Ascending aorta (tissue), 2 donors: ENCODE measurements at places on chromosomes 5 and 9.

DNA sequence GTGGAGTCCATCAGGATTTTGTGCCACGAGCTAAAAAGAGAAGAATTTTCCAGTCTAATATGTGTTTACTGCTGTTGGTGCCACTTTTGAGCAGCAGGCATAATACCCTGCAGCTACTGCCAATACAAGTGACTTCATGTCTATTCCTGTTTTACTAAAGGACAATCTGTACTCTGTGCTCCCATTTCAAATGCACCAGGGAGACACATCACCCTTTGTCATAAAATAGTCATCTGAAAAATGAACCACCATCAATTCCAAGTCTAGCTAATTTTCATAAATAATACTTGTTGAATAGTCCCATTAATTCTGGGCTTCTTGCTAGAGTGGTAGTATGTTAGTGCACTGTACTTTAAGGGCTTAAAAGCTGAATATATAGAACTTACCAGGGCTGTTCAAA lies 8.9 kb upstream of the PKD2L2 start:
- DNase-seq = peak; percentile 66

- no peak for DNase-seq
These were observed 21.7 kb downstream of the SLC6A18 start for GRCh38 chr5:1246711-1247431.

- DNase-seq = no peak
These were observed 720.7 kb upstream of the FAM174A start for GRCh38 chr5:99814321-99815063.

- DNase-seq = no peak
These were observed 272.2 kb downstream of the BNC2 start for GRCh38 chr9:16598316-16598715.

DNA sequence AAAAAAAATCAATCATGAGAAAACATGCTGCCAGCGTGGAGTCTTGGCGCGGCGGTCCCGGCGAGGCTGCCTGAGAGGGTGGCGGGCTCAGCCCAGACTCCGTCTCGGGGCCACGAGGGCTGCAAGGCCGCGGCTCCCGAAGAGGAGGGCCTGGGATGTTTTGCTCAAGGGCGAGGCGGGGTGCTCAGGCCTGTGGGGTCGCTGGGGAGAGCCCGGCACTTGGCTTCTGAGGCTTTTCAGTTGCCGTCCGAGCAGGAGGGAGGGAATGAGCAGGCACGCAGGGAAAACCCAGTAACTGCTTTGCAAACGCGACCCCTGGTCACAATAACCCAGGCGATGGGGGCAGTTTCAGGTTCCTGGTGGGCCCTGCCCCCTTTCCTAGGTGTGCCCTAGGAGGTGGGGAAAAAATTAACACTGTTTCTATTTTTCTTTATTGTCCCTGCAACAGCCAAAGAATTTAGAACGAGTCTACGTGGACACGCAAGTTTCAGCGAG lies 3.2 kb upstream of the IRX2 start:
- no peak for DNase-seq

DNA sequence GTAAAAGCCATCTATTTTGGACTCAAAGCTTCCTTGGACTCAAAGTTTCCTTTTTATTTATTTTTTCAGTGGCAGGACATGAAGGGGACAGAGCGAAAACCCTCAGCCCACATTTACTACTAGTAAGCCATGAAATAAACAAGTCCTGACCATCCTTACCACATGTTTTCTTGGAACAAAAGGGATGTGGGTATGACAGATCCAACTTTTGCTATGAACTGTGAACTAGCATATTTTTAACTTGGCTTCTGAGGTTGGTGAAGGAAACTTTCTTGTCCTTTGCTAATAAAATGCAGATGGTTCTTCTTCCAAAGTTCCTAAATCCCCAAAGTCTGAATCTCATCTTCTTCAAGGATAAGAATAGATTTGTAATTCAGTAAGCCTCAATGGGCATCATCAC lies 122.7 kb upstream of the TNC start:
- DNase-seq = no peak

- no peak for DNase-seq
These were observed 218.0 kb downstream of the MAN2A1 start for GRCh38 chr5:109907731-109908130.

- DNase-seq = peak; percentile 19
These were observed 32.3 kb upstream of the UBTD2 start for GRCh38 chr5:172315587-172316493.

DNA sequence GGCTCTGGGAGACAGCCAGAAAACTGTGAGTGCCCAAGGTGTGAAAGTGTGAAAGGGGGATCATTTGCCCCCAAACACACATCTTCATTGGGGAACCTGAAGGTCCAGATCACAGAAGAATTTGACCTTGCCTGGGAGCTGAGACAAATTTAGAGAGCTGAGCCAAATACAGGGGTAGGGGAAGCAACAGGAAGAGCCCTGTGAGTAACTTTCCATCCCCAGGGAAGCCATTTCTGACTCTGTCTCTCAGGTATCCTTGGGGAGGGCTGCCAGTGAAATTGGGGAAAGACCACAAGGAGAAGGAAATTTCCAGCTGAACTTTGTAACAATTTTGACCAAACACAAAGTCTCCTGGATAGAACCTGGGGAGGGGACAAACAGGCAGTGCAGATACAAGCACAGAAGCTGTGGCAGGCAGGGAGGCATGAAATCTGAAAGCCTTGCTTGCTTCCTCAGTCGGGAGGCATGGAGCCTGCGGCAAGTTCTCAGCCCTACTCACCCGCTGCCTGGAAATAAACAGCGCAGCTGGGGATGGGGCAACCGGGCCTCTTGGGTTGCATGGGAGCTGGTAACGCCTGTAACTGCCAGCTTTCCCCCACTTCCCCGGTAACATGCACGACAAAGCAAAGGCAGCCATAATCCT lies 31.5 kb upstream of the ZCCHC9 start:
- DNase-seq = no peak
